ENCODE measurements at places on chromosomes 13 and 19.

GRCh38 chr13:70042193-70042592 lies 65.4 kb upstream of the ATXN8OS start:
- DNase-seq: no peak

DNA sequence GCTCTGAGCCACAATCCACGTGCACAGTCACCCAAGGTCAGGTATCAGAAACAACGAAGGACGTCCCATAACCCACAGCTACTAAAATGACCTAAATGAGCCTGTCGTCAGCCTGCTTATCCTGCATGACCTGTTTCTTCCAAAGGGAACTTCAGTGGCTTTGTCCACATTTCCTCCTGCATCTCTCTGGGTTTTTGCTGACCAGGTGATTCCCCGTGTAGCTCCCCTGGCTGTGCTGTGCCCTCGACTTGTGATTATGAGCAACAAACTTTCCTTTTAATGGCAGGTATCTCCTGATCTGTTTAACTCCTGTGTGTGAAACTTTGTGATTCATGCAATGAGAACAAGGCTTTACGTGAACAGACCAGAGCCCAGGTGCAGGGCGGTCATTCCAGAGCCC lies 81.0 kb downstream of the PEG3 start:
- no peak for DNase-seq

DNA sequence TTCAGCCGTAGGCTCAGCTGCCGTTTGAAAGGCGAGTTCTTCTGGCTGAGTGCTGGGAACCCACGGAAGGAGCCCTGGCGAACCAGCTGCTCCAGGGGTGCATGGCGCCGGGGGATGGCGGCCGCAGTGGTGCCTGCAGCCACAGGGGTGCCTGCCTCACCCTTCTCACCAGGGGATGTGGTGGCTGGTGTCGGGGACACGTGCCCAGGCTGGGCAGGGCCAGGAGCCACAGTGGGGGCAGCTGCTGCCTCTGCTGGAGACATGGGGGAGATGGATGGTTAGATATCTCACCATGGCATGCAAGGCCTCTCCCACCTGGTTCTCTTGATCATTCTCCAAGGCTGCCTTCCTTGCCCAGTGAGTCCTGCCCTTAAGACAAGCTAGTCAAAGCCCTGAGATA lies 17.1 kb downstream of the NUMBL start:
- no peak for DNase-seq

GRCh38 chr19:38267761-38268483 lies 3.5 kb downstream of the SPINT2 start:
- DNase-seq: no peak

GRCh38 chr13:77833331-77833863 lies 85.2 kb downstream of the EDNRB start:
- no peak for DNase-seq

DNA sequence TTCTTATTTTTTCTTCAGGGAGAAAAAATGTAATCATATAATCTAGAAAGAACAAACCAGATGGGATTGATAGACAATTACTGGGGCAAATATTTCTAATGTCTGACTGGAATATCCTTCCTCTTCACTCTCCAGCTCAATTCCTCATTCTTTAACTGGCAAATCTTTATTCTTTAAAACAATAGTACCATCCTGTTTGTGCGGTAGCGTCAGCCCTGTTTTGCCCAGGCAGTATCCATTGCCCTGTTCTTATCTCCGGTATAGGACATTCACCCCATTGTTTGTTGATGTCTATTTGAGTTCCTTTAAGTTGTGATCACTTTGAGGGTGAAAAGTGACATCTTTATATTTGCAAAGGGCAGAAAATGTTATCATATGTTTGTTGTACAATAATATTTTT lies 185.4 kb downstream of the POSTN start:
- no peak for DNase-seq

- peak; percentile 69 for DNase-seq
Observed at GRCh38 chr13:114109641-114110041, 22.8 kb downstream of the RASA3 start.

All from stimulated activated CD4-positive, alpha-beta T cell treated with anti-CD3 and anti-CD28 coated beads, Interleukin-2, amount 100 ng/mL, for 24 hours (primary cell).